Thoracic aorta (tissue), 2 donors: ENCODE measurements at places on chromosomes 7 and 10. TPM values are rescaled to one million over a fixed set of nuclear protein-coding genes. Genes with fewer than 3 reads are reported as not detected.

- peaks cover 13% of the 10 kb centered on the region for H3K4me1 ChIP-seq
- H3K4me3 ChIP-seq, result no peak overlapping the region
- peaks cover 8% of the 10 kb centered on the region for H3K27me3 ChIP-seq
- DNase-seq, result no peak
- H3K36me3 ChIP-seq, result no peaks in the 10 kb centered on the region
These were observed 5.5 kb downstream of the ADRA2A start for GRCh38 chr10:111082102-111082975.

Gene PTPN20
- total RNA-seq, result 6.6 TPM

DNA sequence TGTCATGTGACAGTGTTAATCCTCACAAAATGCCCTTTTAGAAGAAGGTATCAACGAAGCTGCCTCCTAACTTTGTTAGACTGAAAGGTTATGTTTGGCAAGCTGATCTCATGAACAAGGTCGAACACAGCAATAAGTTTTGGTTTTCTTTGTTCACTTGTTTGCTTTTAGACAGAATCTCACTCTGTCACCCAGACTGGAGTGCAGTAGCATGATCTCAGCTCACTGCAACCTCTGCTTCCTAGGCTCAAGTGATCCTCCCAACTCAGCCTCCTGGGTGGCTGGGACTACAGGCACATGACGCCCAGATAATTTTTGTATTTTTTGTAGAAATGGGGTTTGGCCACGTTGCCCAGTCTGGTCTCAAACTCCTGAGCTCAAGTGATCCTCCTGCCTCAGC, 1.1 kb downstream of the STRA8 start:
- no peak for DNase-seq
- no peak overlapping the region for H3K4me3 ChIP-seq
- H3K4me1 ChIP-seq, result no peaks in the 10 kb centered on the region
- no peaks in the 10 kb centered on the region for H3K27me3 ChIP-seq
- no peak overlapping the region for H3K27ac ChIP-seq

- H3K4me3 ChIP-seq, result no peak overlapping the region
- no peaks in the 10 kb centered on the region for H3K27me3 ChIP-seq
- no peak overlapping the region for H3K27ac ChIP-seq
- H3K4me1 ChIP-seq, result no peaks in the 10 kb centered on the region
- H3K36me3 ChIP-seq, result no peaks in the 10 kb centered on the region
- DNase-seq, result no peak
These were observed 100.2 kb downstream of the ACTR3B start for GRCh38 chr7:152859781-152860191.

- no peaks in the 10 kb centered on the region for H3K36me3 ChIP-seq
- H3K27ac ChIP-seq, result no peak overlapping the region
- H3K4me1 ChIP-seq, result peaks cover 17% of the 10 kb centered on the region
- H3K4me3 ChIP-seq, result no peak overlapping the region
These were observed 43.5 kb upstream of the ZRANB1 start for GRCh38 chr10:124898471-124898870.

GRCh38 chr10:103193820-103194529, 903 bp upstream of the NT5C2 start:
- peaks cover 62% of the 10 kb centered on the region for H3K4me1 ChIP-seq
- H3K36me3 ChIP-seq, result no peaks in the 10 kb centered on the region
- no peak for DNase-seq
- H3K27ac ChIP-seq, result peak overlapping the region; percentile 100

GRCh38 chr7:126449611-126450268, 803.0 kb downstream of the GRM8 start:
- no peaks in the 10 kb centered on the region for H3K36me3 ChIP-seq
- no peak for DNase-seq
- H3K27ac ChIP-seq, result no peak overlapping the region
- H3K27me3 ChIP-seq, result no peaks in the 10 kb centered on the region
- H3K4me1 ChIP-seq, result no peaks in the 10 kb centered on the region

DNA sequence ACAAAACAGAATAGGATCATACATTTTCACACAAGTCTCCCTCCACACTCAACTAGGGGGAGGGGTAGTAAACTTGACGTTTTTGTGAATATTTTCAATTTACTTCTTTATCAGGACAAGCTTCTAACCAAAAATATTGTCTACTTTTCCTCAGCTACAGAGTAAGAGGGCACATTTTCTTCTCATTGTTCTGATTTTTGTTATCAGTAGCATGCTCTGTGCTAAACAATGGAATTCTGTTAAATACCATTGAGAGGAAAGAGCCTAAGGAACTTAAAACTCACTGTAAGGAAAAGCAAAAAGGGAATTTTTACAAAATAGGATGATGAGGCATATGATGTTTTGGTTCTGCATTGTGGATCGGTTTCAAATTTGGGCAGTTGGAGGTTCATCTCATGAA, 41.2 kb downstream of the ANLN start:
- H3K27ac ChIP-seq, result no peak overlapping the region
- no peaks in the 10 kb centered on the region for H3K27me3 ChIP-seq
- DNase-seq, result no peak
- H3K4me3 ChIP-seq, result no peak overlapping the region

DNA sequence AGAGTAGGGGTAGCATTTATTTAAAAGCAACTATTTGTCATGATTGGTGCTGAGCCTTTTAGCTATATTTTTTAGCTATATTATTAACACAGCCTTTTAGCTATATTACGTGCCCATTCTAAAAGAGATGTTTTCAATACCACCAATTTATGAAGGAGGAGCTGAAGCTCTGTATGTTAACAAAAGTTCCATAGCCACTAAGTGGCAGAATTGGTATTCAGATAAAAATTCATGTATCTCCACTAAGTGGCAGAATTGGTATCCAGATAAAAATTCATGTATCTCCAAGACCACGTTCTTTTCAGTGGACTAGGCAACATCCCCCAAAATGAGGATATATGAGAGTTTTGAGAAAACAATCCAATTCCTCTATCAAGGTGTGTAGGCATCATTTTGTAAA, 268.6 kb downstream of the HGF start:
- DNase-seq, result no peak
- H3K4me3 ChIP-seq, result no peak overlapping the region
- H3K27me3 ChIP-seq, result no peaks in the 10 kb centered on the region
- H3K27ac ChIP-seq, result no peak overlapping the region
- H3K4me1 ChIP-seq, result peaks cover 4% of the 10 kb centered on the region
- no peaks in the 10 kb centered on the region for H3K36me3 ChIP-seq

GRCh38 chr7:142508251-142508650, 241.0 kb upstream of the PRSS1 start:
- no peak overlapping the region for H3K4me3 ChIP-seq
- H3K4me1 ChIP-seq, result no peaks in the 10 kb centered on the region
- no peaks in the 10 kb centered on the region for H3K27me3 ChIP-seq
- no peak for DNase-seq
- no peaks in the 10 kb centered on the region for H3K36me3 ChIP-seq

- no peaks in the 10 kb centered on the region for H3K4me1 ChIP-seq
- no peaks in the 10 kb centered on the region for H3K27me3 ChIP-seq
- no peak for DNase-seq
- H3K4me3 ChIP-seq, result no peak overlapping the region
These were observed 167.5 kb downstream of the SEPTIN7 start for GRCh38 chr7:35968140-35968940.

GRCh38 chr10:114638821-114639625, 19.1 kb downstream of the ABLIM1 start:
- no peak overlapping the region for H3K4me3 ChIP-seq
- DNase-seq, result no peak
- peaks cover 13% of the 10 kb centered on the region for H3K4me1 ChIP-seq
- H3K36me3 ChIP-seq, result no peaks in the 10 kb centered on the region
- no peaks in the 10 kb centered on the region for H3K27me3 ChIP-seq
- H3K27ac ChIP-seq, result no peak overlapping the region

Gene PTN
- total RNA-seq, result 12.5 TPM

- H3K27ac ChIP-seq, result no peak overlapping the region
- no peak overlapping the region for H3K4me3 ChIP-seq
- H3K36me3 ChIP-seq, result no peaks in the 10 kb centered on the region
- no peak for DNase-seq
- H3K27me3 ChIP-seq, result no peaks in the 10 kb centered on the region
These were observed 188.7 kb upstream of the PPP1R3A start for GRCh38 chr7:114107522-114107921.

Gene GTF2IRD1
- total RNA-seq, result 14.4 TPM

Gene JAKMIP3
- 0.42 TPM for total RNA-seq

- no peak for DNase-seq
- no peak overlapping the region for H3K4me3 ChIP-seq
- H3K27ac ChIP-seq, result no peak overlapping the region
- H3K4me1 ChIP-seq, result peaks cover 29% of the 10 kb centered on the region
- H3K27me3 ChIP-seq, result no peaks in the 10 kb centered on the region
- H3K36me3 ChIP-seq, result no peaks in the 10 kb centered on the region
These were observed 9.9 kb downstream of the SGMS1 start for GRCh38 chr10:50613726-50614443.

DNA sequence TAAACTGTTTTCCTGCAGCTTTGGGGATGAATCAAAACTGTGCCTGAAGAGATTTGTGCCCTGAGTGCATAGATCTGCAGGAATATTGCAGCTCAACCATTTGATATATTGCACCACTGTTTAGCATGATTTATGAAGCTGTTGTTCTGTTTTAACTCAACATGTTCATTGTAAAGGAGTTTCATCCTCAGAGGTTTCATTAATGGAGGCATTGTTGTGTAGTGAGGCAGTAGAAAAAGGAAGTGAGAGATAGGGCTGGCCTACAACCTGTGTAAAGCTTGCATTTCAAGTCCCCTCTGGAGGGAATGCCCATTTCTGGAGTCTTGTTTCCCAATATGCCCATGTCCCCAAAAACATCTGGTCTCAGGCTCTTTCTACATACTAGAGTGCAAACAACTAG, 67.5 kb downstream of the DNAJC12 start:
- no peak overlapping the region for H3K27ac ChIP-seq
- H3K4me3 ChIP-seq, result no peak overlapping the region
- no peak for DNase-seq
- no peaks in the 10 kb centered on the region for H3K4me1 ChIP-seq

- H3K4me1 ChIP-seq, result peaks cover 3% of the 10 kb centered on the region
- H3K27ac ChIP-seq, result peak overlapping the region; percentile 61
- H3K36me3 ChIP-seq, result no peaks in the 10 kb centered on the region
- H3K4me3 ChIP-seq, result peak overlapping the region; percentile 13
- H3K27me3 ChIP-seq, result no peaks in the 10 kb centered on the region
These were observed 103.7 kb downstream of the CXCL12 start for GRCh38 chr10:44281089-44281613.

Gene KCNH2
- total RNA-seq, result 1.2 TPM

DNA sequence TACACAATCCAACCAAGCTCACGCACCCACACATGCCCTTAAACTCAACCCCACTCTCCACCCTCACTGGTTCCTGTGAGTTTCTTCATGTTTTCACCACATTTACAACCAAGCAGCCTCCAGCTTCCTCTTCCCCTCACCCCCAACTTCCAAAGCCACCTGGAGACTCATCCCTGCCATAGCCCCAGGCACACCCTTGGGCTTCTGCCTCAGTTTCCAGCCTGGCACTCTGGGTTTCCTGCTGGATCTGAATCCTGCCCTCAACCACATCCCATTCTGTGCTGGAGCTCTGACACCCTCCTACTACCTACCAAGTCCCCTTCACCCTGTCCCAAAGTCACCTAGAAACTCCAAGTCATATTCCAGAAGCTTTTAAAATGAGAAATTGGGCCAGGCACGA, 29.4 kb downstream of the CCDC3 start:
- no peaks in the 10 kb centered on the region for H3K36me3 ChIP-seq
- no peak overlapping the region for H3K27ac ChIP-seq
- no peak for DNase-seq
- no peak overlapping the region for H3K4me3 ChIP-seq

GRCh38 chr10:52959810-52960209, 187.2 kb upstream of the MBL2 start:
- no peaks in the 10 kb centered on the region for H3K36me3 ChIP-seq
- H3K4me3 ChIP-seq, result no peak overlapping the region
- no peaks in the 10 kb centered on the region for H3K4me1 ChIP-seq
- H3K27ac ChIP-seq, result no peak overlapping the region
- no peaks in the 10 kb centered on the region for H3K27me3 ChIP-seq

- no peaks in the 10 kb centered on the region for H3K4me1 ChIP-seq
- no peak overlapping the region for H3K4me3 ChIP-seq
- H3K27ac ChIP-seq, result no peak overlapping the region
- no peak for DNase-seq
- no peaks in the 10 kb centered on the region for H3K36me3 ChIP-seq
- no peaks in the 10 kb centered on the region for H3K27me3 ChIP-seq
These were observed 19.1 kb downstream of the CNOT4 start for GRCh38 chr7:135490783-135491182.

GRCh38 chr7:18290865-18291264, 204.7 kb upstream of the HDAC9 start:
- no peaks in the 10 kb centered on the region for H3K36me3 ChIP-seq
- no peaks in the 10 kb centered on the region for H3K27me3 ChIP-seq
- no peak overlapping the region for H3K27ac ChIP-seq
- H3K4me3 ChIP-seq, result peak overlapping the region; percentile 39
- peaks cover 2% of the 10 kb centered on the region for H3K4me1 ChIP-seq
- no peak for DNase-seq

DNA sequence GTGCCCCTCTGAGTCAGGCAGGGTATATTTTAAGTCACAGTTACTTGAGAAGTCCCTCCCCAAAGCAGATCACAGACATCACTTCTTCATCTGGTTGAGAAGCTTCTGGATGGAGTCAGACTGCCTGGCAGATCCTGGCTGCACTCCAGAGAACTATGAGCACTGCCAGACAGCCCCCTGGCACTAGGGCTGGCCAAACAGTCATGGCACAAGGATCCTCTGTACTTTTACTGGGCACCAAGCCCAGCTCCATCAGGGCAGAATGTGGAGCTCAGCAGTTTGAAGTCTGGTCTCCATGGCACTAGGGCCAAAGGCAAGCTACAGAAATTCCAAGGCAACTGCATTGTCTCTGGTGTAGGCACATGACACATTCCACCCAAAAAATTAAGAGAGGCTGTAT, 162.1 kb downstream of the NRG3 start:
- H3K36me3 ChIP-seq, result no peaks in the 10 kb centered on the region
- peak; percentile 1 for DNase-seq
- no peaks in the 10 kb centered on the region for H3K27me3 ChIP-seq
- H3K27ac ChIP-seq, result no peak overlapping the region
- no peaks in the 10 kb centered on the region for H3K4me1 ChIP-seq

Gene ZRANB1
- 30.9 TPM for total RNA-seq

Gene ANKRD22
- total RNA-seq, result not detected

DNA sequence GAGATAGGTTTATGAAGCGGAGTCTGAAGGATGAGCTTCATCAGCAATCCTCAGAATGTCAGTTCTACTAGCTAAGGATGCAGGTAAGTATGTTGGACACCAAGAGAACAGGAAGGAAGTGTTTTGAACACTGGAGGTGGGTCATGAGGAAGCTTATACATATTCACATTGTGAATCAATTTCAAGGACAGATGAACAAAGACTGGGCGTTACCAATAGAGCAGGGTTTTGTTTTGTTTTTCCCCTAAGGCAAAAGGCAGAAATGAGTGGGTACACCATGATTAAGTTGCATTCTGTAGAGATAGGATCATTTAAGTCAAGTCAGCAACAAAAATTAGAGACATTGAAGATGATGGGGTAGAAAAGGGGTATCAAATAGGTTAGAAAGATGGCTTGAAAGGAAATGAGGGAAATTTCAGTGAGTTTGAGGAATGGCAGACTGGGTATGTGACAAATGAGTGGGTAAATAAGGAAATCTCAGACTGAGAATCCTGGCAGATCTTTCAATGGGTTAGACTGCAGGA, 51.7 kb downstream of the MEST start:
- H3K4me1 ChIP-seq, result no peaks in the 10 kb centered on the region
- H3K36me3 ChIP-seq, result no peaks in the 10 kb centered on the region
- DNase-seq, result no peak
- H3K27me3 ChIP-seq, result no peaks in the 10 kb centered on the region
- no peak overlapping the region for H3K27ac ChIP-seq
